ENCODE measurements at places on chromosomes 1 and 21.

DNA sequence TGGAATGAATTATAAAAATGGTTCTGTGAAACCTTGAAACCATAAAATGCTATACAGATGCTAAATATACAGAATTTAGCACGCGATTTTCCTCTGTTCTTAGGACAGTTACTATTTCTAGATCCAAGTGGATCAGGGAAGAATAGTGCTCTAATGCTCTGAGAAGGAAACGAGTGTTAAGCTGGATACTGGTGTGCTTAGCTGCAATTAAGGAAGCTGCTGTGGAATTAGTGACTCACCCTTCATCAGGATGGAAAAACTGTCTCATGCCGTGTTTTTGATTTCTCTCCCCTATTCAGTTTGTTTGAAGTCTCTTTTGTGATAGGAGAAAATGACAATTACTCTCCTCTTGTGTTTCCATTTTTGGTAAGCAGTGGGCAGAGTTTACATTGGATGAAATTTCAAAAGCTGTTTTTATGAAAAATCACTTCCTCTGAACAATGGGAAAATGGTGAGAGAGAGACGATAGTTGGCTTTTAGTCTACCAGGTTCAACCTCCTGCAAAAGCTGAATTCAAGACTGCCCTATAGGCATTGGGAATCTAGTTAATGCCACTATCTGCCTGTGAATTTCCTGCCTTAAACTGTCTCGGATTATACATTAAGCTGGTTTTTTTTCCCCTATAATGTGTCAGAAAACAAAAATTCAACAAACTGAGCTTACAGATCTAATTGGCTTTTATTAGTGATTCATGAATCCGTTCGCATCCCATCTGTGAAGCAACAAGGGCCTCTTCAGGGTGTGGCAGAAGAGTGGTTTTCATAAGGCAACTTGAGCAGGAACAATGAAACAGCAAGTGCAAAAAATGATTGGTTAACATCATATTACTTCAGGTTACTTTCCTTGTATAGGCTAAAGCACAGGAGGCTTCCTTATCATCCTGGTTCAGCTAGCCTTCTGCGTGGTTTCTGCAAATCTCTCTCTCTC is 179.8 kb downstream of the ST6GALNAC3 start:
- DNase-seq, result no peak

DNA sequence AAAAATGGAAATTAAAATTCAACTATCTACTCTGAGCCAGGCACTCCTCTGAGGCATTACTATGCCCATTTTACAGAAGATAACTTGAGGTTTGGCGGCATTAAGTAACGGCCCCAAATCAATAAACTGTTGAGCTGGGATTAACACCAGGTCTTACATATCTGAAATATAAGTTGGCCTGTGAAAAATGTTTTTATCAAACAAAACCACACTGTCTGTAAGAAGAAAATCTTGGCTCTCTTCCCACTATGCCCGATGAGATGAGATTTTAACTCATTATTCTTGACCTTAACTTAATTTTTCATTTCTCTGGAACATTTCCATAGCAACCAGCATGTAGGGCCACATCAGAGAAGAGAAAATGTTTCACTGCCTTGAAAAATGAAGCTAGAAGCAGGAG is 21.8 kb downstream of the RC3H1 start:
- no peak for DNase-seq

GRCh38 chr1:152457561-152457960 is 43.5 kb upstream of the CRNN start:
- no peak for DNase-seq

- DNase-seq, result no peak
These were observed 30.4 kb upstream of the FOXO6 start for GRCh38 chr1:41330588-41331545.

- no peak for DNase-seq
These were observed 36.5 kb downstream of the EVA1C start for GRCh38 chr21:32448803-32449594.

DNA sequence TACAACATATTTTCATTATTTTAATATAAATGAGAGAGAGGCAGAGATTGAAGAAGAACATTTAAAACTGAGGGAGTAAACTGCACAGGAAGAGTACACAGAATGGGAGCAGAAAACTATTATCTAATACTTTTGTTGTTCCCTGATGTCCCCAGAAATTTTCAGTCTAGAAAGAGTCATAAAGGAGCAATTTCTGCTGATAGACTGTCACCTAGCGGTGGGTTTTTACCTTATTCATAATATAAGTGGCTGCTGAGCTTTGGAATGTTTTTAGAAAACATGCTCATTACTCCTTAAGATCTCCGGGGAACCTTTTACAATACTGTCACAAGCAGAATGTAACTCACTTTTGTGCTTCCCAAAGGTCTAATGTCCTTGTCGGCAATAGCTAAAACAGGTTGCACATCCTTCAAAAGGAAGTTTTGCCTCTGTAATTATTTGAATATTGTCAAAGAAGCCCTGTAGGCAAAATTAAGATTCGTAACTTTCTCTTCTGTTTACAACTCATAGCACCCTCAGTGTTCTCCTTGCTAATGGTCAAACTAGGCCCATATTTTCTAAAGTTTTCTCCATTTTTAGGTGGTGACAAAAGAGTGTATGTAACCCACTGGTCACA is 4.9 kb upstream of the NPL start:
- DNase-seq, result peak; percentile 86

- no peak for DNase-seq
These were observed 370 bp downstream of the PERM1 start for GRCh38 chr1:981491-981954.

DNA sequence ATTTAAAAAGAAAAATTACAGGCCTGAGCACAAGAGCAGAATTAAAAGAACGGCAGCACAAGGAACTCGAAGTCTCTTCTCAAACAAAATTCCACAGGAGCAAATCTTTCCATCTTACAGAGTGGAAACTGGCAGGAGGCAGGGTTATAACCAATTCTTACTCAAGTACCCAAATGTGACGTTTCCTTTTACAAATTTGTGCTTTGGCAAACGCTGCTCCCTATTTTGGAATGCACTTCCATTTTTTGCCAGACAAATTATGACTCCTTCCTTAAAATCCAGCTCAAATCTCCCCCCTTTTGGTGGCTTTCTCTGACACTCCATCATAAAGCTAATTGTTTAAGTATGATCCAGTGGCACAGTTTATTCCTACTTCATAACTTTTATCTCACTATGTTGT is 7.8 kb downstream of the ERI3 start:
- DNase-seq, result no peak

GRCh38 chr1:18700530-18700929 is 69.9 kb downstream of the PAX7 start:
- no peak for DNase-seq

DNA sequence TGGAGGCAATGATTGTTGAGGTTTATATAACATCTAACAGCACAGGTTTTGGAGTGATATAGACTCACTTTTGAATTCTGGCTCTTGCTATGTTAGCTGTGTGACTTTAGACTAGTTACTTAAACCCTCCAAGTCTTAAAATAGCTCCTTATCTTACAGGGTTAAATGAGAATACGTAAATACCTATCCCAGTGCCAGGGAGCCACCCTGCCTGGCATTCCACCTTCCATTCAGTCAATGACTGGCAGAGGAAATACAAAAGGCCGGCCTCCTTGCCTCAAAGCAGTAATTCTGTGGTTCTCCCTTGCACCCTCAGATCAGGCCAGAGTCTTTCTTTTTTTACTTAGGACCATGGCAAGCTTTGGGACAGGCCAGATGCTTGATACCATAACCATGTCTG is 31.8 kb downstream of the DBT start:
- no peak for DNase-seq

- no peak for DNase-seq
These were observed 348.8 kb upstream of the DAB1 start for GRCh38 chr1:57772580-57773195.

DNA sequence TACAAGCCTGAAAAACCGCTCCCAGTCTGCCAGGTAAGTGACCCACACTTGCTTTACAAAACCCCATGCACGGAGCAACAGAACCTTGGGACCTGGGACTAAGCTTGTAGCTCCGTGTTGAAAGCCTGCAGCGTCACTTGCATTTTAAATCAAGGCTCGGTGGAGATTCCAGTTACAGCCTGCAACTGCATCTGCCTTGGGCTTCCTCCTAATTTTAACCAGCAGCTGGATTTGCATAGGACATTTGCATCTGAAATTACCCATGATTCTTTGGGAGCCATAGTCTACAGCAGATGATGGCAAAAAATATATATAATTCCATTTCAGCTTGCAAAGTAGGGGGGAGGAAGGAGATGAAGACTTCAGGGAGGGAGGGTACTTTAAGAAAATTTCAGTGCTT is 62.4 kb upstream of the IGSF21 start:
- no peak for DNase-seq

GRCh38 chr1:58155418-58156123 is 391.0 kb downstream of the OMA1 start:
- no peak for DNase-seq

DNA sequence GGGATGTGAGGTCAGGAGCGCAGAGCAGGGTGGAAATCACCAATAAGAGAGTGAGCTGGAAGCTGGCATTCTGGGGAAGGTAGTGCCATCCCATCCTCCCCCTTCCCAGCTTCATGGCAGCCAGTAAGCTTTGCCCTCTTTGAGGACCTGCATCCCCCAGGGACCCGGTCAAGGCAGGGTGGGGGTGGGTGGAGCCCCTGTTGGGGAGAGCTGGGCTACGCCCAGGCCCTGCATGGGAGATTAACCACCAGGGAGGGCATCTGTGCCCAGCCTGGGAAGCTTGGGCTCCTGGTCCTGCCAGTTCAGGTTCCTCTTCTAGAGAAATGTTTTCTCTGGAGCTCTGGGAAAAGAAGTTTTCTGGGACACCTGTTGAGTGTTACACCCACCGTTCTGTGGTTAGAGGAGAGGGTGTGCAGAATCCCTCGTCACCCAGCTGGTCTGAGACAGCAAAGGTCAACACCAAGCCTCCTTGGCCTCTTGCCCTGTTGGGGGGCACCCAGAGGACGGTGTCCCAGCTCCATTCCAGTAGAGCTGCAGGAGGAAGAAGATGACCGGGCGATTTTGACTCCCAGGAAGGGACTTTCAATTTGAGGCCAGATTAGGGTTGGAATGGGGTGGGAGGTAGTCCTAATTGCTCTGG is 30.1 kb upstream of the TENT5C start:
- DNase-seq, result no peak

- DNase-seq, result no peak
These were observed 12.0 kb upstream of the RBP7 start for GRCh38 chr1:9985001-9985400.

- no peak for DNase-seq
These were observed 50.4 kb upstream of the SOD1 start for GRCh38 chr21:31609081-31609480.

DNA sequence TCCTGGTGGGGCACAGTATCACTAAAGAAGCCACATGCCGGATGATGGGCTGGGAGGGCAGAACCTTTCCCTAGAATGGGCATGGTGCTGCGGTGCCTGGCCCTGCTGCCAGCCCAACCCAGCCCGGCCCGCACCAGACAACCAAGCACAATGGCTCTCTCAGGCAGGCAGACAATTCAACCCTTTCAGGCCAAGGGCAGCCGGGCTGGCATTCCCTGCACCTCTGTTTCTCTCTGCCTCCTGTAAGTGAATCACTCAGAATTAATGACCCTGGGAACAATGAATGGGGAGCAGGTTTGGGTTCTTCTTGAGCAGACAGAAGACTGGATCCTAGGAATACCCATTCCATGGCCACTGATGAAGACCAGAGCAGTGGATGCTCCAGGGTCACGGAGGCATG is 41.0 kb upstream of the IFFO2 start:
- DNase-seq, result no peak

GRCh38 chr1:242239398-242239797 is 240.5 kb upstream of the MAP1LC3C start:
- DNase-seq, result no peak

DNA sequence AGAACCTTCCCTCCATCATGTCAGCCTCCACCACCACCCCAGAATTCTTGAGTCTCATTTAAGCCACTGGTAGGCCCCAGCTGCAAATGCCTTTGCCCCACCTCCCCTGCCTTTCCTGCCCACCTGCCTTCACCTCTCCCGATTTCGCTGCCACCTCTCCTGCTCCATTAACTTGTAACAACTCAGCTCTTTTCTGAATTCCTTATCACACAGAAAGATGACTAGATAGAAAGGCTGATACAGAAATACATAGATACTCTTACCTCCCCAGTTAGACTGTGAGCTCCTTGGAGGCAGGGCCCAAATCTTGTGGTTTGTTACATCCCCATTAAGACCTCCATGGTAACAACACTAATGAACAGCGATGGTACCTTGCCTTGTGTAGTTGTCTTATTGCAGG is 69.5 kb downstream of the ATP5PO start:
- no peak for DNase-seq
